ENCODE measurements at places on chromosomes 4 and X.

DNA sequence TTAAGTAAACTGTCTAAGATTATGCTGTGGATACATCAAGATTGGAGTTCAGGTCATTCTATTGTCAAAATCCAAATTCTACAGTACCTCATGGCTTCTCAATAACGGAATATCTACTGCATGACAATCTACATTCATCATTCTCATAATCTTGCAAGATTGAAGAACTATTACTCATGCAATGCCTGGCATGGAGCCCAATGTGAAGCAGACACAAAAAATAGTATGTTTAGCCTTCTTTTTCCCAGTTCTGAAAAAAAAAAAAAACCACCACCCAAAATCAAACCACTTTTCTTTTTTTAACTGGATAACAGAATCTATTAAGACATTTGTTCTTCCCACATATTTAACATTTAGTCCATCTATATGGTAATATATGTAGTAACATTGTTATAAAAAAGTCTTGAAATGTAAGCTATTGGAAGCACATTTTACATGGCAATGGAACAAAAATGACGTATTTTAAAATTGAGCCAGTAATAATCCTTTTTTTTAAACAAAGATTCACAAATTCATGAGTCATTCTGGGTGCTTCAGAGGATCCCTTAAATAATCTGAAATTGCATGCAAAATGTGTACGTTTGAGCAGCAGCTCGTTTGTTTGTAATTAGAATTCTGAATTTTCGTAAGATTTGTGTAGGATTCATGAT is 232.2 kb upstream of the FMR1 start:
- DNase-seq, result no peak

DNA sequence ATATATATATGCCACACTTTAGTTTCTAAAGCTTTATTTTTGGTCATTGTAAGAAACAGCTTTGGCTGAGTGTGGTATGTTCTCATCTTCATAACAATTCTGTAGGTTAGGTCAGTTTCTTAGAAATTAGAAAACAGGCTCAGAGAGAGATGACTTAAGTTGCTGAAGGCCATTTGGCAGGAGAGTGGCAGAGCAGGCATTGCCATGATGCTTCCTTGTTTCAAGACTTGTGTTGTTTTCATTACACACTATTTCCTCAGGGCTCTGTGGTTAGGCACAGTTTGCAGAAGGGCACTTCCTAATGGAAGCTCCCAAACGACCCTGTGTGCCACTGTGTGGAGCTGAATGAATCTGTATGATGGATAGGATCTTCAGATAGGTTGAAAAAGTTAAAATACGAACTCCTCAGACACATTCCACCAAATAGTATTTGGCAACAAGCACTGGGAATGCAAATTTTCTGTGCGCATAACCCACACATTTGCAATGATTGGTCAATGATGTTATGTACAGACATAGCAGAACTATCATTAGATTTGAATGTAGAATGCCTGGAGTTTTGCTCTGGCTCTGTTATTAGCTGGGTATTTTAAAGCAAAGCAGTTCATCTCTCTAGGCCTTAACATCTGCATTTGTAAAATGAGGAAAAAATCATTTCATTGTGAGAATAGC is 274.3 kb upstream of the HS3ST1 start:
- no peak for DNase-seq

DNA sequence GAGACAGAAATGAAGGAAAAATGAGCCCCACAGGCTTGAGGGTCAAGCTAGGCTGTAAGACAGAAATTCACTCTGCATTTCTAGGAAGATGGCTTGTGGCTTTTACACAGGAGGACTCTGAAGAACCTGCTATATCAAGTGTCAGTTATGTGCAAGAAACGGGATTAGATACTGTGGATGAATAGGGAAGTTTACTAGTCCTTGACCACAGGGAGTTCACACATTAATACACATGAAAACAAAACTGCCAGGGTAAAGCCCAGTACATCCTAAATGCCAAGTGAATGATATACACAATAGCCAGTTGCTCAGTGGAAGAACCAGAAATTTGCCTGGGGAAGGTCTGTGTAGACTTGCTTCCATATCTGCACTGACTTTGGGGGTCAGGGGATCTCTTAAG is 53.5 kb downstream of the TMEM131L start:
- DNase-seq, result no peak

DNA sequence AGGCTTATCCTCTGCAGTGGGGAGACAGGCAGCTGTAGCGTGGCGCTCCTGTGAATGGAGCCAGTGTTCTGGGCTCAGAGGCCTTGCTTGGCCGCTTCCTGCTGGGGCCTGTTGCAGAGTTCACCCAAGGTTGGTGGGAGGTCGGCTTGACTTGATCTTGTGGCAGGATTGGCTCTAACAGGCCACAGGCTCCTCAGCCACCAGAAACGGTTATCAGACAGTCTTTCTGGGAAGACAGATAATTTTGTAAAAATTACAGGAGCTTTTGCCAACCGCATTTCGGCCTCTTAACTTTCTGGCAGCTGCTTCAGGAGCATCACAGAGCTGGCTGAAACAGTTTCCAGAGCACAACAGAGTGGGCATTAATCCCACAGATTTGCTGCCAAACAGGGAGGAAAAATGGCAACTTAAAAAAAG is 66.4 kb downstream of the DIPK2B start:
- no peak for DNase-seq

- no peak for DNase-seq
These were observed 163.1 kb upstream of the MAB21L2 start for GRCh38 chr4:150418757-150419410.

DNA sequence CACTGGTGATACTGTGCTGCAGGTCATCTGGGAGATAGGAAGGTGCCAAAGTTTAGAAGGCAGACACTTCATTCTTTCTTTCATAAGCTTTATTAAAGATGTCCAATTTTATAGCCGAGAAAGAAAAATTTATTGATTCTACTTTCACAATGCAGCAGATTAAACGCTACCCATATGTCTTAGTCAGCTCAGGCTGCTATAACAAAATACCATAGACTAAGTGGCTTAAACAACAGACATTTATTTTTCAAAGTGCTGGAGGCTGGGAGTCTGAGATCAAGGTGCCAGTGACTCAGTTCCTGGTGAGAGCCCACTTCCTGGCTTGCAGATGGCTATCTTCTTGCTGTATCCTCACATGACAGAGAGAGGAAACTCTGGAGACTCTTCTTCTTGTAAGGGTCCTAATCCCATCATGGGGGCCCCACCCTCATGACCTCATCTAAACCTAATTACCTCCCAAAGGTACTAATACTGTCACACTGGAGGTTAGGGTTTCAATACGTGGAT is 33.4 kb upstream of the KLHL34 start:
- DNase-seq, result no peak

- no peak for DNase-seq
These were observed 58.1 kb downstream of the NIPAL1 start for GRCh38 chr4:48074657-48075056.

GRCh38 chrX:33465137-33465536 is 253.8 kb upstream of the DMD start:
- no peak for DNase-seq

DNA sequence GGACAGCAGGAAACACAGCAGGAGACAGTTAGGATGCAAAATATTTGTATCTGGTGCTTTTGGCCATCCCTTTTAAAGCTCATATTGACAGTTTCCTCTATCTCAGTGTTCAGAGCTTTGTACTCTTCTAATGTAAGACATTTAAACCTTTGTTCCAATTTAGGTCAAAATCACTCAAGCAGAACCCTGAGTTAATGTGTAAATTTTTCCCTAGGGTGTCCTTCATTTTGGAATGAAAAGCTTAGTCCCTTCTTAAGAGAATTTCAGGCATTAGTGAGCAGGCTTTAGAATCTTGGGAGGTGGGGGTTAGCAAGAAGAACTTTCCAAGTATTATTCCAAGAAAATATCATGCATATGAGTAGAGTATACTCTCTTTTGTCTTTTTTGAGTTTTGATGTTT is 188.7 kb downstream of the GBA3 start:
- DNase-seq, result no peak

GRCh38 chr4:101240099-101240498 is 107.2 kb downstream of the PPP3CA start:
- no peak for DNase-seq

- no peak for DNase-seq
These were observed 119.3 kb downstream of the LDB2 start for GRCh38 chr4:16779028-16779675.

GRCh38 chrX:17814059-17814458 is 47.0 kb downstream of the RAI2 start:
- no peak for DNase-seq

DNA sequence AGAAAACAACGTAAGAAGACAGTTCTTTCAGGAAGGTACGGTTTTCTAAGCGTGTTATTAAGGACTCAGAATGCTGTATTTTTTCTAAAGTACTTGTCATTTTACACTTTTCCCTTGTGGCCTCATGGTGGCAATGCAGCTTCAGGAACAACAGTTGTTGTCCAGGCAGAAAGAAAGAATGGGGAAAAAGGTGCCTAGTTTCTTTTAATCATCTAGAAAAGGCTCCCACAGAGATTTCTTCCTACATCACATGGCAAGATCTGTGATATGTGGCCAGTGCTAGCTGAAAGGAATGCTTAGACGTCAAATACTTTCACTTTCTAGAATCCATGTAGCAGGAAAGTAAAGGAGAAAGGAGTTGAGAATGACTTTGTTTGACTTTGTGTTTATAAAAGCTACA is 49.0 kb upstream of the TRAM1L1 start:
- DNase-seq, result no peak

DNA sequence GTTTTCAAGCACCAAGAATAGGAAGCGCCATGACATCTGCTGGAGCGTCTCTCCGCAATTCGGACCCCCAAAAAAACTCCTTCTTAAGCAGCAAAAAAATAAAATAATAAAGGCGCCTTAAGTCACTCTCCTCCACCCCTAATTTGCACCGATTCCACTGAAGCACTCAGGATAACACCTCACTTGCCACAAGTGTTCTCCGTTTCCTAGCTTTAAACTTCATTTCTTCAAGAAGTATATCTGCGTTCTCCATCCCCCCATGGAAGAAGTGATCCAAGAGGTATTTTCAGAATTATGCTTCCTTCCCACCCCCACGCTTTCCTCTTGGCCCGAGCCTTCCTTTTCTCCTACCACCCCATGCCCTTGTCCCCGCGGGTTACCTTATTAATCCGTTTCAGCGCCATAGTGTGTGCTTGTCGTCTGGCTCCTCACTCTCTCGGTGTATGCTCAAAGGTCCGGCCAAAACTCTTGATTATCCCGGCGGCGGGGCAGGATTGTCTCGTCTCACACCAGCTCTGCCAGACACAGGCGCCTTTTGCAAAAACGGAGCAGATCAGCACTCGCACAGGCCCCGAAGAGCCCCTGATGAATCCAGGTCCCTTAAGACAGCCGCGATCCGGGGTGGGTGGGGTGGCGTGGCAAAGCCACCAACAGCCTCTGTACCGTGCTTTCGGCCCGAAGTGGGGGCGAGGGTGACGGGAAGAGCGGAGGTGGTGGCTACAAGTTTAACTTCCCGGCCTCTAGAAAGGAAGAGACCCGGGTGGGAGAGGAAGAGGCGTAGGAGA is 1.1 kb downstream of the UBE2D3 start:
- DNase-seq, result no peak

DNA sequence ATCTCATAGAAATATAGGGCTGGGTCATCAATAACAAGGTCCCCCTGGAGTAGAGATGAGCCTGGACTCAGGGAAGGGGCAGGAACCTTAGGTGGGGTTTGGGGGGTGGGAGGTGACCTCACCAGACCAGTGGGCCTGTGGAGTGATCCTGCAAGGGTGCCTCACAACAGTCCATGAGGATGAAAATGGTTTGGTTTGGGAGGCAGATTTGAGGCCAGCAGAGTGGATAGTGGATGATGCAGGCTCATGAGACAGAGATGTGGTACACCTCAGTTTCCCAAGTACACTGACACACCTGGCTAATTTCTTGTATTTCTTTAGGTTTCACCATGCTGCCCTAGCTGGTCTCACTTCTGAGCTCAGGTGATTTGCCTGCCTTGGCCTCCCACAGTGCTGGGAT is 18.1 kb upstream of the TRIM60 start:
- DNase-seq, result no peak

DNA sequence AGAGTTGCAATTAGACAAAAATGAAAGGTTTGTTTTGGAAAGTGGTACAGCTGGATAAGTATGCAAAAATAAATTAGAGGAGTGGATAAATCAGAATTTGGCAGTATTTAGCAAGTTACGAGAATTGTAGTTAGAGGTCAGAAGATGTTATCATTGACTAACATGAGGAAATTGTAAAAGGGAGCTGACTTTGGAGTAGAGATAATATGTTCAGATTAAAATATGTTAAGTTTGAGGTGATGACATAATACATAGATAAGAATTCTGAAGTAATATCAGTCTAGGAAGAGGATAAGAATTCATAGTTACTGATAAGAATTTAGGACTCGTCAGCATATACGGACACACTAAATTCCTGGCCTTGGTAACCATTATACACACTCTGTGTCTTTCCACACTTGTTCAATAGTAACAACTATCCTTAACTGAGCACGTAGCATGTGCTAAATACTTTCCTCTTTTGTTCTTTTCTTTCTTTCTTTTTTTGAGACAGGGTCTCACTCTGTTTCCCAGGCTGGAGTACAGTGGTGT is 4.1 kb upstream of the EPGN start:
- DNase-seq, result no peak

- no peak for DNase-seq
These were observed 80.0 kb downstream of the ALPK1 start for GRCh38 chr4:112377171-112377570.

- no peak for DNase-seq
These were observed 50.3 kb downstream of the STPG2 start for GRCh38 chr4:98092833-98093439.

DNA sequence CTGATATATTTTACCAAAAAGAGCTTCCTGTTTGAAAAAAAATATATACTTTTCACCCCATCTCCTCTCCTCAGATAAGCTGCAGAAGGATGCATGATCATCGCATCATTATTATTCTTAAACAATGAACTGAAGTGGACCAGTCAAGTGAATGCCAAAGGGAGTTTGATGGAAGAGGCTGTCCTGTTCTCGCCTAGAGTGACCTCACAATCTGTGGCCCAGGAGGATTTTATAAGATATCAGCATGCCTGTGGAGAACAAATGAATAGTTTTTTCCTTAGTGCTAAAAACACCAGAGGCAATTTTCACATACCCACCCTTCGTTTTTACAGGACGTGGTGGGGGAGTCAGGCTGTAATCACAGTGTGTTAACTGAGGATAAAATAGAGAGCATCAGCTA is 112.7 kb downstream of the USP46 start:
- DNase-seq, result no peak

GRCh38 chr4:144645631-144646522 is at the start of gene HHIP:
Gene HHIP, plus strand, starts transcription at chr4:144646156. Its CDS starts 520 bp downstream, at chr4:144646676.
- DNase-seq, result no peak

DNA sequence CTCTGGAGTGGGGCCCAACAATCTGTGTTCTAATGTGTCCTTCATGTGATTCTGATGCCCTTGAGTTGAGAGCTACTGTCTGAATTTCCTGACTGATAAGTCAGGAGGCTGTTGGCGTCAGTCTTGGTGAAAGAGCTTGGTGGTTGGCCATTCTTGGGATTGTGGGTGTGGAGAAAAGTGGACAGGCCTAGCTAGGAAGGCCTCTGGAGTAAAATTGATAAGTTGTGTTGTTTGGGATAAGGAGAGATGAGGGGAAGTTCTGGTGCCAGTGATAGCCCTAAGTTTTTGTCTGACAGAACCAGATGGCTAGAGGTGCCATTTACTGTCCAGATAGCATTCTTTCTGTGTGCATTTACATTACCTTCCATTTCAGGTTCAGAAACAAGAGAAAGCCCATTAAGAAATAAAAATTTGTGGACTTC is 11.7 kb downstream of the NSD2 start:
- no peak for DNase-seq

- DNase-seq, result no peak
These were observed 411.4 kb downstream of the GPAT3 start for GRCh38 chr4:83947125-83947829.
